ENCODE measurements at places on chromosomes 3 and 15.

- no peak for DNase-seq
Measured at GRCh38 chr3:196412704-196413103, 19.5 kb downstream of the UBXN7 start.

- DNase-seq, result no peak
Measured at GRCh38 chr3:25091934-25092333, 336.1 kb upstream of the RARB start.

- DNase-seq, result no peak
Measured at GRCh38 chr3:13420831-13421765, 976 bp upstream of the NUP210 start.

DNA sequence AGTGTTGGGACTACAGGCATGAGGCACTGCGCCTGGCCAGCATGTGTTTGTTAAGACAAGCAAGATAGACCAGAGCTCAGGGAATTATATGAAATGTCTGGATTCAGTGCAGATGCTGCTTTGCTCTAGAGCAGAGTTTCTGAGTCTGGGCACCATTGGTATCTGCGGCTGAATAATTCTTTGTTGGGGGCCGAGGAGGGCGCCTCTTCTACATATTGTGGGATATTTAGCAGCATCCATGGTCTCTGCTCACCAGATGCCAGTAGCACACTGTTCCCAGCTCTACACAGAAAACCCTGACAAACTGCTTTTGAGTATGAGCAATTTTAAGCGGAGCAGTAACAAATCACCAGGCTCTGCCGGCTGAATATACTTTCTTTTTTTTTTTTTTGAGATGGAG is 3.6 kb upstream of the LDHAL6B start:
- DNase-seq, result no peak

DNA sequence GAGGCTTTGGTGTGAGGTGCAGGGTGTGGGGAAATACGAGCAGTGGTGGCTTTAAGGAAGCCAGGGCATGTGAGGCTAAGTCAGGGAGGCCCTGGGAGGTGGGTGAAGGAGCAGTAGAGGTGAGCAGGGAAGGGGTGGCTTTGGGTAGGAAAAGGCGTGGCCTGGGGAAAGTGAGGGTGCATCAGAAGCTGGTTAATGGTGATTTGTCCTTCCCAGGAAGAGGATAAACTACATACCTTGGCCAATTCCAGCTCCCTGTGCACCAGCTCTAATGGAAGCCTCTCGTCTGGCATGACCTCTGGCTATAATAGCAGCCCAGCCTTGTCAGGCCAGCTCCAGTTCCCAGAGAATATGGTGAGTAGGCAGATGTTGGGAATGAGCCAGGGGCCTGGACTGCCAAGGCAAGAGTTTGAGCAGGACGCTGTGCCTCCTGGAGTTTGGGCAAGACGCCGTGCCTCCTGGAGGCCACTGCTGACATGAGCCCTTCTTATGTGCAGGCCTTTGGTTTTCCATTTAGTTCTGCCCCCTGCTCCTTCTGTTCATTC is 41.3 kb downstream of the CDAN1 start:
- no peak for DNase-seq

DNA sequence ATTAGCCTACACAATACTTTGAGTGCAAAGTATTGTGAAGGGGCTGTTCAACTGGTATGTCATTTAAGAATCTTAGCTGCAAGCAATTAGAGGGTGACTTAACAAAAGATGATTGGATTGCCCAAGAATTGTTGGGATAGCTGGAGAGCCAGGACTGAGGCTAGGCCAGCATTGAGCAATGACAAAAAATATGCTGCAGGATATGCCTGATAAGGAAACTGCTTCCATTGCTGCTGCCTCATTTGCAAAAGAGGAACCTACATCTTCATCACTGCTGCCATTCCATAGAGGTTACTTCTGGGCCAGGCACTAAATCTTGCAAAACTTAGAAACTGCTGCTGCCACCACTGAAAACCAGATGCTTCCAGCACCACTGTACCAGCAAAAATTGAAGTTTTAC is 108.0 kb upstream of the TBC1D5 start:
- DNase-seq, result peak; percentile 66

GRCh38 chr3:54889731-54890130 is 38.1 kb downstream of the LRTM1 start:
- no peak for DNase-seq

GRCh38 chr15:23823508-23823907 is 136.4 kb upstream of the NDN start:
- no peak for DNase-seq

DNA sequence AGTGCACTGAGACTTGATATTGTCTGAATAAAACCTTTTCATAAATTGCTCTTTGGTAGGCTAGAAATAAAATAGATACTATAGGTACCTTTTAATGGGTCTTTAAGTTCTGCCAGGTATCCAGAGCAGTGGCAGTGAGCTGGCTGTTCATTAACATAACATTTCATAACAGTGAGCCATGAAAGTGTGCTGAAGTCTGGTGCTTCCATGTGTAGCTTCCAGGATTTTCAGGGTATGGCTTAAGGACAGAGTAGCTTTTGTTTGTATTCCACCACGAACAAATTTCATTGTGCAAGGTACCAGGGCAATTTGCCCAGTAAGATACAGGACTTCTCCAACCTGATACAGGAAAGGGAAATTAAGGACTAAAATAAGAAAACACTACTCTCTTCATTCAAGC is 124.7 kb upstream of the NANOGP8 start:
- DNase-seq, result no peak

GRCh38 chr3:56702490-56703315 is 19.6 kb upstream of the TASOR start:
- peak; percentile 69 for DNase-seq

GRCh38 chr3:173921732-173922131 is 524.2 kb downstream of the NLGN1 start:
- no peak for DNase-seq

GRCh38 chr3:33007776-33008175 is 56.3 kb downstream of the CCR4 start:
- DNase-seq, result no peak

DNA sequence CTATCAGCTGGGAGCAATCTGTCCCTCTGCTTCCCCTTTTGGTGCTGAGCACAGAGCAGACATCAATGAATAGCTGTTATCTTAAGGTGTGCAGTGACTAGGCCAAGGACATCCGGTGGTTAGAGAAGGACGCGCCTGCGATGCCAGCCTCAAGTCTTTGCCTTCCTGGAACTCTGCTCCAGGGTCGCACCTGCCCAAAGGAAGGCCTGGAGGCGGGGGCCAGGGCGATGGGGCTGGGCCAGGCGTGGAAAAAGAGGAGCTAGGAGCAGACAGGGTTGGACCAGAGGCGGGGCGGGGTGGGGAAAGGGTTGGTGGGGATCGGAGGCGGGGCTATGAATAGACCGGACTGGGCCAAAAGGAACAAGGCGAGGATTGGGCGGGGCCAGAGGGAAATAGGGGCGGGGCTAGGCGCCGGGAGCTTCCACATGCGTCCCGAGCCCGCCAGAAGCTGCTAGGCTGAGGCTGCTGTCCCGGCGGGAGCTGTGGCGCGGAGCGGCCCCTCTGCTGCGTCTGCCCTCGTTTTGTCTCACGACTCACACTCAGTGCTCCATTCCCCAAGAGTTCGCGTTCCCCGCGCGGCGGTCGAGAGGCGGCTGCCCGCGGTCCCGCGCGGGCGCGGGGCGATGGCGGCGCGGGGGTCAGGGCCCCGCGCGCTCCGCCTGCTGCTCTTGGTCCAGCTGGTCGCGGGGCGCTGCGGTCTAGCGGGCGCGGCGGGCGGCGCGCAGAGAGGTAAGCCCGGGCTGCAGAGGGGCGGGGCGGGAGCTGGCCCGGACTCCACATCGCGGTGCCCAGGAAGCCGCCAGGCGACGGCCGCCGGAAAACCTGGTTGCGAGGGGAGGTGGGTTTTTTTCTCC is at the start of gene CHRNA5:
Gene CHRNA5, plus strand, starts transcription at position 424 of the 854 bp plus-strand sequence. Its CDS starts 200 bp downstream, at position 624.
- DNase-seq, result peak; percentile 76

GRCh38 chr3:140715035-140715434 is 37.2 kb downstream of the TRIM42 start:
- no peak for DNase-seq

DNA sequence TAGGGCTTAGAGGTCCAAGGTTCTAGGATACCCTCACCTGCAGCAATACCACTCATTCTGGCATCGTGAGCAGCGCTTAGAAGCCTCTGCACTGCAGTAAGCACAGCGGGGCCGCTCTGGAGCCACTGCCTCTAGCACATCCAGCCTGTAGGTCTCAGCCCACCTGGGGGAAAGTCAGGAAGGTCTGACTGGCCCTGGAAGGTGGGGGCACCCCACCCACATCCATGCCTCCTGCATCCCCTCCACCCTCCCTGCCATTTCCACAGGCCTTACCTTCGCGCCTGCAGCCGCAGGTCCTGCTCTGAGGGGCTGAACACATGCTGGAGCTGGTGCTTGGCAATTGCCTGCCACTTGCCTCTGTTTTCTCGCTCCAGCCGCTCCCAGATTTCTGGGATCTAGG is 901 bp upstream of the RASSF1 start:
- no peak for DNase-seq

- no peak for DNase-seq
Measured at GRCh38 chr3:69568951-69569350, 170.3 kb upstream of the MITF start.

- DNase-seq, result peak; percentile 41
Measured at GRCh38 chr15:89167267-89168176, 53.9 kb downstream of the RLBP1 start.

DNA sequence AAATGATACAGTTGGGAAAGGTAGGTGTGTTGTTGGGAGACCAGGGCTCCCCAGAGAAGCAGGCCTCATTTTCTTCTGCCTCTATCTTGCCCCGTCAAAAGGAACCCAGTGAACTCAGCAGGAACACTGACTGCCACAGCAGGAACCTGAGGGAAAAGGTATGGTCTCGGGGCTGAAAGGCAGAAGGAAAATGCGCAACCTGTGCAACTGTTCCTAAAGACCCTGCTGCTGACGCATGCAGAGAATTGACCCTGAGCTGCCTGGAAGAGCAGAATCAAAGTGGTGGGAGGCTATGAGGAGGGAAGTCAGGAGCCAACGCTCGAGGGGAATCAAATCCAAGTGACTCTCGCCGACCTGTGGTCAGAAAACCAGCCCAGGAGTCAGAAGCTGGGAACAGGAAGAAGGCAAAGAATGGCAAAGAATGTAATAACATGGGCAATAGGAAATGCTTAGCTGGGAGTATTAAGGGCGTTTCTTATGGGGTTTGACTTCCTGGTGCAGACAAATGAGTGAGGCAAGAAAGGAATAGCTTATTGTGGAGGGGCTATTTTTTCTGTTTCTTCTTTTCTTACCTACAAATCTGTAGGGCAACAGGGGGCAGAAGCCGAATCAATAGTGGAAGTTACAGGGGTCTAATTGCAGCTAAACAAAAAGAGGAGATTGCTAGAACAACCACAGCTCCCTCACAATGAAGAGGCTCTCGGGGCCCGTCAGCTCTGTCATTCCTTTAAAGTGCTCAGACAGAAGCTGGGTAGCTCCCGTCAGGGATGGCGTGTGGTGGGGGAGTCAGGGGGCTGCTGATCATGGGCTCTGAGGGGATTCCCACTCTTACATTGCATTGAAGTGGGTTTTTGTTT is 65.4 kb upstream of the DLG1 start:
- no peak for DNase-seq

GRCh38 chr15:101047301-101047781 is 128.2 kb downstream of the LRRK1 start:
- no peak for DNase-seq

DNA sequence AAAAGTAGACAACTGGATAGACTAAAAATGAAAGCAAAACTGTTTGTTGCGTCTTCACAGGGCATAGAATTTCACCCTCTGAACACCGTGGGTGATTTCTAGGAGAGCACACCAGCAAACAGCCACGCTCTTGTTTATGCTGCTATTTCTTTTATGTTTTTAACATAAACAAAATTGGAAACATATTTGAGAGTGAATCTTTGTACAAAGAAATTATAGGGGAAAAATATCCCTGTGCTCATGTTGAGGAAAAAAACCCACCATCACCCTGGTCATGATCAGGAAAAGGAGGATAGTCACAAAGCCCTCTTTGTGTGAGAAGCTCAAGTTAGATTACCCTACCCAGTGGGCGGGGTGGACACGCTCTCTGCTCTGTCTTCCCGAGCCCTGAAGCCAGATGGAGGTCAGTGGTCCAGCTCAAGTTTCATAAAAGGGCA is 313.3 kb downstream of the SATB1 start:
- DNase-seq, result peak; percentile 44

GRCh38 chr15:73001840-73002239 is 50.4 kb upstream of the NEO1 start:
- no peak for DNase-seq

DNA sequence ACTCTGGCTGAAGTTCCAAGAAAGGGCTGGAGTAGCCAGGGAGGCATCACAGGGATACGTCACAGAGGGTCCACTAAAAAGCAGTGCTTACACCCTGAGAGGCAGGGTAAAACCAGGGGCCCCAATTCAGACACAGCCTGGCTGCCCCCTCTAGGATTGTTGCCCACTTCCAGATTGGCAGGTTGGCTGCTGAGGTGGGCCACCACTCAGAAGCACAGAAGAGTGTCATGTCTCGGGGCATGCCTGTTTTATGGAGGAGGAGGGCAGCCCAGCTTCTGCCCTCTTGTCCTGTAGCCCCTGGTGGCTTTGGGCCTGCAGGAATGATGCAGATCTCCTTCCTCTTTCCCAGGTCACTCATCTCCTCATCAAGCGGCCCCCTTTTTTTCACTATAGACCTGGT is 24.0 kb downstream of the NOX5 start:
- DNase-seq, result no peak

DNA sequence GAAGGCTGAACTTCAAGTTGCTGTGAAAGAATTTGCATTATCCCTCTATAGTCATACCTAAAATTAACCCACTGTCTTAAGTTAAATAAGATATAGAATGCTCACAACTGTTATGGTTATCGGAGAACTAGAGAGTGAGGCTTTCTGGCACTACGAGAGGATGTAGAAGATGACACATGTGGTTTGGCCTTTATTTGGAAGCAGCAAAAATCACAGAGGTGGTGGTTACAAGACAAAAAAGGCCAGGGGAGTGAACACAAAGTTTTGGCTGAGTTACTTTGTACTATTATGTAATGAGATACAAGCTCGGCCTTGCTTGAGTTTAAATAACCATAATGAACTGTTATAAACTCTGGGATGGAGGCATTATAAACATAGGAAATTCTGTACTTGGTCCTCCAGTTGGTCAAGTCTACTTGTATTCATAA is 78.3 kb upstream of the ICE2 start:
- no peak for DNase-seq

- DNase-seq, result peak; percentile 37
Measured at GRCh38 chr15:40929660-40930429, 705 bp downstream of the DLL4 start.

GRCh38 chr3:131847966-131848510 is 186.8 kb downstream of the CPNE4 start:
- DNase-seq, result no peak

GRCh38 chr15:51121118-51121517 is 26.4 kb upstream of the TNFAIP8L3 start:
- peak; percentile 89 for DNase-seq

GRCh38 chr15:37524601-37525000 is 409.8 kb upstream of the TMCO5A start:
- no peak for DNase-seq

- DNase-seq, result no peak
Measured at GRCh38 chr15:67832031-67832551, 6.8 kb downstream of the SKOR1 start.
